HuH-7 (cell line): ENCODE measurements at places on chromosomes 7 and 10.
A peak's percentile ranks its signal among the peaks of the same experiment; 100 is the strongest.

DNA sequence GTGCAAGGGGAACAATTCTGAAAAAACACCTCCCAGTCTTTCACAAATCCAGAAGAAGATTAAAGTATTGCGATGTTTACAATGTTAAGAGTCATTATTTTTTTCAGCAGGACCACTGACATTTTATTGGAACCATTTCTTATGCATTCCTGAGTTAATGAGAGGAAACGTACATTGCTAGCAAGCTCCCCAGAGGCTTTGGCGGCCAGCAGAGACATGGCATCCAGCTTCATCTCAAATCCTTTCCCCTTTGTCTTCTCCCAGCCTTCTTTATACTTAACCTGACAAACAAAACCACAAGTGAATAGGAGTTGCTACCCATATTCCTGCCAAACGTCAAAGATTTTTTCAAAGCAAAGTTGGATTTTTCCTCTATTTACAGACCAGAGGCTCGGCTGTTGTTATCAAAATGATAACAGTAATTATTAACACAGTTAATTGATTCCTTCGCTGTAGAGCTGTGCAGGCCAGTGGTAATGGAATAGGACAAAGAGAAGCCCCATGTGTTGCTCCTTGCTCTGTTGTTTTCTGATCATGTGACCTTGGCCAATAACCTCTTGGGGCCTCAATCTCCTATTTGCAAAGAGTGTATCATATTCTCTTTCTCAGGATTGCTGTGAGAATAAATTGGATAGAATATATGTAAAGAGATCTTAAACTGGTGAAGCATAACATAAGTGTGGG is 32.0 kb downstream of the NRAP start:
- DNase-seq, result no peak

- no peak for DNase-seq
These were observed 17.0 kb downstream of the ITIH5 start for GRCh38 chr10:7649673-7650300.

GRCh38 chr10:128324058-128324827 is 198.0 kb upstream of the MKI67 start:
- peak; percentile 43 for DNase-seq

- no peak for DNase-seq
These were observed 102.4 kb downstream of the SEMA3E start for GRCh38 chr7:83546586-83546985.

GRCh38 chr10:30039567-30039966 is 19.8 kb downstream of the JCAD start:
- DNase-seq, result no peak

- peak; percentile 57 for DNase-seq
These were observed 25.3 kb upstream of the PWWP2B start for GRCh38 chr10:132371641-132372081.
